ENCODE measurements at places on chromosomes 2 and 18.

- no peak for DNase-seq
These were observed 294.3 kb downstream of the SRBD1 start for GRCh38 chr2:45316576-45317338.

DNA sequence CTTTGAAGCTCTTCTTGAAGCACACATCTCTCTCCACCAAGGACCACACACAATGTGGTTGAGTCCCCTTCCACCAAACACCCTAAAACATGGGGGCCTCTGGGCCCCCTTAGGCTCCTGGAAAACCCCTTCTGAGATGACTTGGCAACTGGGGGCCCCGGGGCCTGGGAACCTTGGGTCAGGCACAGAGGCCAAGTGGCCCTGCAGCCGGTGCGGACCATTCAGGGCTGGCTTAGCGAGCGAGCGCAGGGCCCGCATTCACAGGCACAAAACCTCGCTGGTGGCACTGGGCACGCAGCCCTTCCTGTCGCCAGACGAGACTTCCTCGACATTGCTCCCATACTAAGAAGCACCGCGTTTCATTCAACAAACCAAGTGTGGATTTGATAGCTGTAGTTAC is 111.2 kb upstream of the ID2 start:
- no peak for DNase-seq

GRCh38 chr2:99959261-99960014 is 183.0 kb downstream of the AFF3 start:
- no peak for DNase-seq

DNA sequence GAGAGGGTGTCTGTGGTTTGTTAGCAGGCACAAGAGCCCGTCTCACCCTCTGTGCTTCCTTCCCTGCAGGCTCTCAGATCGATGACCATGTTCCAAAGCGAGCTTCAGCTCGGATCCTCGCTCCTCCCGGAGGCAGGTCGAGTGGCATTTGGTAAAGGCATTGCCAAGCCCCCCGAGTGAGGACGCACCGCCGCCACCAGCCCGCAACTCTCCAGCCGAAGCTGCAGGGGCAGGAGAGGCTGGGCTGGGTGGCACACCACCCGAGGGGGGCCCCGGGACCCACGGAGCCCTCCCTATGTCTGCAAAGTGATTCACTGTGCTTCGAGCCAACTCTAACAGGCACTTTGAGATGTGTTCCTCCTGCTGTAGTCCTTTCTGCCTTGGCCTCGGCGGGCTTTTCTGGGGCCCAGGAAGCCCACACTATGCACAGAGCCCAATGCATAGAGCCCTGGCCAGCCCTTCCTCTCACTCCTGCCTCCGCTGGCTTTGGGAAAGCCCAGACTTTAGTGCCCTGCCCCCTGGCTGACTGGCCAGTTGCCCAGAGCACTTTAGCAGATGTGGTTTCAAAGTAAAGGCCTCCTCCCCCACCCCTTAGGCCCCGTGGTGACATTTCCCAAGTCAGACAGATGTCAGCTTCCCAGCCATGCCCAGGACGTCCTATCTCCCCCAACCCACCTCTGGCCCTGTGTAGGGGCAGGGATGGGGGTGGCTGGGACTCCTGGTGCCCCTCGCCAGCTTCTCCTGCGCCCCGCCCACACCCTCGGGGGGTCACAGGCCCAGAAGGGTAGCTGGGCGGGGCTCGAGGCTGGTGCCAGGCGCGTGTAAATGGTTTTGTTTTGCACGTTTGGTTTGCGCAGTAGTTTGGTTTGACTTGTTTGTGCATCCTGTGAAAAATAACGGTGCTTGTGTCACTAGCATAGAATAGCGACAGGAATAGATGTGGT is 23.3 kb upstream of the MAPRE3 start:
- no peak for DNase-seq
